ENCODE measurements at places on chromosomes 3 and 15. TPM values are rescaled to one million over a fixed set of nuclear protein-coding genes. Genes with fewer than 3 reads are reported as not detected.

The CHRM5 gene
- total RNA-seq, result not detected

The ZNF662 gene
- total RNA-seq, result 2.9 TPM

DNA sequence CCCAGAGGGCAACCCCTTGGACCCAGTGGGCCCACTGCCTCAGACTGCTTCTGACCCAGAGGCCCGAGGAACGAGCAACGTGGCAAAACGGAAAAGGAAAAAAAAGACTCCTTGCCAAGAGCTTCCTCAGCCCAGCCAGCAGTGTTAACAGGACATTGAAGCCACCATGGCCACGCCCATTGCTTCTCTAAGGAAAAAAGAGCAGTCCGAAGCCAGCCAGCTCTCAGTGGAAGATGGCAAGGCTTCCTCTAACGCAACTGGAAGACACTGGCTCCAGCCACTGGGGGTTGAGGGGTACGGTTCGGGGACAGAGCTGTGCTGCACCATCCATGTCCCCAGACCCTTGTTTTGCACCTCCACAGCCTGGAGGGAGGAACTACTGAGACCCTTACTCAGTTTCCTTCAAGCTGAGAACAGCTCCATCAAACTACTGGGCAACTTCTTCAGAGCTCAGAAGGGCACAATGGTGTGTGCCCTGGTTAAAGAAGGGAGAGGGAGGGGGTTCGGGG is 10.7 kb downstream of the BMF start:
- DNase-seq, result no peak

DNA sequence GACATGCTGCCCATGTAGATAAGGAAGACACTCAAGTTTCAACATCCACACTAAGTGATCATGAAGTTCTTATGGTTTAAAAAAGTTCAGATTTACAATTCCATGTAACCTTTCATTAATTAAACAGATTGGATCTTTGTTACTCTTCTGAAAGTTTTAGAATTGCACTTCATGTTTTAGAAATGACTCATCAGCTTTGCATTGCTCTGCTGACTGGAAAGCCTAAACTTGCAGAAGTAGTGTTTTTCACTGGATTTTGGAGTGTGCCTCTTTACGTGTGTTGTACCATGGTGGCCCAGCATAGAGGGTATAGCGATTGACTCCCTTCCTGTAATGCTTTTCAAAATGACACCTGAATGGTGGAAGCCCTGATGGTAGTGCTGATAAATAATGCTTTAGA is 157.9 kb downstream of the BBX start:
- DNase-seq, result no peak

DNA sequence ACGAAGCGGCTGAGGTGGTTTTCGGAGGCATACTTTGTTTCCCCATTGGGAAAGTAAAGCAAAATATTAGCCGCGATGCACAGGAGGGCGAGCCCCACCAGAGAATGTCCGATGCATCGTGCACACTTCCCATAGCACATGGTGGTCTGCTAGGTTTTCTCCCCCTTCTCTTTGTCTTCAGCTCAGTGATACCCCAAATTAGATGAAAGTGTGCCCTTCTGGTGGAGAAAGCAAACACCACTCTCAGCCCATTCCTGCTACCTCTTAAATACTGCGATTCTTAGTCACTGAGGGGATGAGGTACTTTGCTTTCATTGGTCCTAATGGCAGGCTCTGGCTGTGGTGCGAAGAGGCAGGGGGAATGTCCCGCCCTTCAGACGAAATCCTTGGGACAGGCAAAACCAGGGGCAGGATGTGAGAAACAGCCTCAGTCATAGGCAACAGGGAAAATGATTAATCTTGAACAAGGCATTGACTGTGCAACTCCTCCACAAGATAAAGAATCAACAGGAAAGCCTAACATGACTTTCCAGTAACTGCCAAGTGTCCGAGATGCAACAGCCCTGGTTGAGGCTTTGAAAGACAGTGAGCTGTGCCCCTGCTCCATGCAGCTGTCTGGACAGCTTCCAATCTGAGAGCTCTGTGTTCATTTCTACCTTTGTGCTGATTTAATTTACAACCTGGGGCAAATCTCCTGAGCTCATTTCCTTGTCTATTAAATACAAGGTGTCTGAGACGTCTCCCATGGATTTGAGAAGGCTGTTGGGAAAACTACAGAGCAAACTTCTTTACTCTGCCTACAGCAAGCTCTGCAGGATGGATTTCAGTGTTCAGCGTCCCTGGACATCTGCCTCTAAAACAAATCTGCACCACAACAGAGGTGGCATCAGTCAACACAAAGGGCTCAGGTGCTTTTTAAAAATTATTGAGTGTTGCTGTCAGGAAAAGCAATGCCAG is at the start of gene TM4SF1:
TSS of gene TM4SF1 (minus strand) at position 242 of the 957 bp plus-strand sequence. CDS start at position 140, 102 bp downstream.
- no peak for DNase-seq

- no peak for DNase-seq
Observed at GRCh38 chr3:126353694-126354321, 3.4 kb downstream of the KLF15 start.

GRCh38 chr3:4999531-5000184 is 20.4 kb downstream of the BHLHE40 start:
- DNase-seq, result no peak

DNA sequence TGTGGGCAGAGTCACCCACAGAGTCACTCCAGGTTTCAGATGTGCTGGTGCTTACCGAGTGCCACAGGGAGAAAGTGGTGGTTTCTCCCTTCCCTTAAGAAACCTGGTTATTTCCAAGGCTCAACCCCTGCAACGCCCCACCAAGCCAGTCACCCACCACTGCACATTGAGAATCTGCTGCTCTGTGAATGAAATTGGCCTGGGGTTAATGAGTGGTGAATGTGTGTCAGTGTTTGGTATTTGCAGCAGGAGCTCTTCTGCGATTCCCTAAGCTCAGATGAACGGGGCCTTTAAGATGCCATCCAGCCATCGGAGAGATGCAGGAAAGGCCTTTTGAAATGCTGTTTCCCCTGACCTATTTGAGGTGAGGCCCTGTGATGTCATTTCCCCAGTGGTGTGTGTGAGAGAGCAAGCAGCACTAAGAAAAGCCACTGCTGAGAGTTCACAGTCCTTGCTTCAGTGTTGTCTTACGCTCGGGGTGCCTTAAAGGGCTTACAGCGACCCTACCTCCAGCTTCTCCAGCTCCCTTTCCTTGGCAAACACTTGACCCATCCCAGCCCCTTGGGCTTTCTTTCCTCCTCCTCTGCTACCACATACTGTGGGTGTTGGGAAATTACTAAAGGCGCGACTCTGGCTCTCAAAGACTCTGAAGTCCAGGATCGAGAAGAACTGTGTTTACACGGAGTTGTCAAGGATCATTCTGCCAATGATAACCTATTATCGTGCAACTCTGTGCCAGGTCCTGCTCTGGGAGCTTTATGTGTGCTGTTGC is 68.9 kb downstream of the SMAD3 start:
- DNase-seq, result no peak

Measured in WTC11 (cell line).